ENCODE measurements at places on chromosomes 16 and 17. TPM values are rescaled to one million over a fixed set of nuclear protein-coding genes. Genes with fewer than 3 reads are reported as not detected.

The FSCN2 gene
- total RNA-seq, result 1.5 TPM

The SOX9 gene
- 4.1 TPM for total RNA-seq

The KLHL10 gene
- total RNA-seq, result 0.33 TPM

The PLA2G10 gene
- total RNA-seq, result not detected

The OTOP3 gene
- not detected for total RNA-seq

The COL1A1 gene
- 577 TPM for total RNA-seq

The TBX21 gene
- not detected for total RNA-seq

The IRX3 gene
- 0.33 TPM for total RNA-seq

The TOP3A gene
- total RNA-seq, result 16.5 TPM

The CES3 gene
- 1.3 TPM for total RNA-seq

DNA sequence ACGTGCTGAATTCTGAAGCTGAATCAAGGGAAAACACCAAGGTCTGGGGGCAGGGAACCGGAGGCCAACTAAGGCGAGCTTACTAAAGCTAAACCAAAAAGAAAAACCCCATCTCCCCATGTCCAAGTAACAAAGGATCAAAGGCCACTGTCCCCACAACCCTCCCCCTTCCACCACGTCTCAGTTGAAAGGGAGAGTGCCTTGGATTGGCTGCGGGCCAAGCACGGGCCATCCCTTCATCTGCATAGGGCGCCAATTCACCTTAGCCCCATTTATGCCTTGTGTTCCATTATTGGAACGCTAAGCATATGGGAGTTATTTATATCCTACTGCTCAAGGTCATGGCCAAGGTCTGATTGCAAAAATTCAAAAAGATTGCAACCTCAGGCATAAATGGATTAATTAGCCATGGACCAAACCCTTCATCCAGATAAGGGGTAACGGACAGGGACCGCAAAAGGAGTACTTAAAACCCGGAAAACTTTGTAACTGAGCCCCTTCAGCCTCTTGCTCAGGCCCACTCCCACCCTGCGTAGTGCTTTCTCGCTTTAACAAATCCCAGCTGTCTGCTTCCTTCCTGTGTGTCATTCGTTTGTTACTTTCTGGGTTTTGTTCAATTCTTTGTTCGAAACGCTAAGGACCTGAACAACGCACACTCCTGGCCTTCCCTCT, 740 bp upstream of the ATP6V0D1 start:
- peak; percentile 46 for DNase-seq

DNA sequence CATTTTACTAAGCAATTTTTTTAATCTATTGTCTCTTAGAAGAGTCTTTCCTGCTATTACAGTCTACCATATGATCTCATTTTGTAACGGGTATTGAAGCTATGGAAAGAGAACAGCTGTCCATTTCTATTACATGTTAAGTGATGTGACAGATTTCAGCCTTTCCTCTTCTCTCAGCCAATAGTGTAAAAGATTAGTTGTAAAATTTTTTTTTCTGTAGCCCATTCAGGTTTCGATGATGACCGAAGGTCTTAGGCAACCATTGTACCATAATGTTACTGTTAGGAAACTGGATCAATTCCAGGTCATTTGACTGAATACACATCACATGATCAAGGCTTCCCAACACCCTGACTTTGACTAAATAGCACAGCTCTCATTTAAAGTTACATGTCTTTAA, 147.6 kb upstream of the HLF start:
- DNase-seq, result peak; percentile 46

DNA sequence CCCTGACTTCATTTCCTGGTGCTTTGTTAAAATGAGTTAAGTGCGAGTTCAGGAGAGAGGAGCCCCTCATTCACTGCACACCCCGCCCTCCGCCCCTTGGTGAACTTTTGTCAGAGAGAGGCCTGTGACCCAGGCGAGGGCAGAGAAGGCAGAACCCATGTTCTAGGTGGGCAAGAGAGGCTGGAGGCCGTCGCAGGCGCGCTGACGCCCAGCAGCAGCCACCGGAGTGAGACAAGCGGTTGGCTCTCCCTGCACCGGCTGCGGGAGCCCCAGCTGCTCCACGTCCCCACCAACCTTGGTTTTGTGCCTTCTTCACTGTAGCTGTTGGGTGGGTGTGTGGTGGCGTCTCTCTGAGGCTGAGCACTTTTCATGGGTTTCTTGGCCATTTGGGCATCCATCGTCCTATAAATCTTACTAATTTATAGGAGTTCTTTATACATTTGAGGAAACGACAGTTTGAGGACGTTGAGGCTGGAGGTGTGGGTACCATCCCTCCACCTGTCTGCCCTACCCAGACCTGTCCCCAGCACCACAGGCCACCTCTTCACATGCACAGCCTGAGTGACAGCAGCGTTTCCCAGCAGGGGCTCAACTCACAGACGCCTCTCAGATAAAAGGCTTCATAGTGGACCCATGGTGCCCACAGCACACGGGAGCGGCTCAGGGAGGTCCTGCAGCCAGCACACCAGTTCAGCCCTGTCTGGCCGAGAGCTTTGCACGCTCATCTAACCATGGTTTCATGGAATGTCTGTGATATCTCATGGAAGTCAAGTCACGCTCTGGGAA, 45.2 kb upstream of the CBFA2T3 start:
- DNase-seq, result no peak

DNA sequence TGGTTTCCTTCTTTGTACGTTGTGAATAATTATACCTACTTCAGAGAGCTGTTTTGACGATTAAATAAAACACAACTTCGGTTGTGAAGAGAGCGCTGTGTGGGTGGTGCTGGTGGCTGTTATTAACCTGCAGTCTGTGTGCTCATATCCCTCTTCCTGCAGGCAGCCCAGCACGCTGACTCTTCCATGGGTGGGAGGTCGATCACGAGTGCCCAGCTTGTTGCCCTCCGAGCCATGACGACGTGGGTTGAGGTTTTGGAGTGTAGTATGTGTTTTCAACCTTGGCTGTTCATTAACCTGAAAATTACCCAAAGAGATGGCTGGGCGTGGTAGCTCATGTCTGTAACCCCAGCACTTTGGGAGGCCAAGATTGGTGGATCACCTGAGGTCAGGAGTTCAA, 11.3 kb upstream of the GCSH start:
- no peak for DNase-seq

DNA sequence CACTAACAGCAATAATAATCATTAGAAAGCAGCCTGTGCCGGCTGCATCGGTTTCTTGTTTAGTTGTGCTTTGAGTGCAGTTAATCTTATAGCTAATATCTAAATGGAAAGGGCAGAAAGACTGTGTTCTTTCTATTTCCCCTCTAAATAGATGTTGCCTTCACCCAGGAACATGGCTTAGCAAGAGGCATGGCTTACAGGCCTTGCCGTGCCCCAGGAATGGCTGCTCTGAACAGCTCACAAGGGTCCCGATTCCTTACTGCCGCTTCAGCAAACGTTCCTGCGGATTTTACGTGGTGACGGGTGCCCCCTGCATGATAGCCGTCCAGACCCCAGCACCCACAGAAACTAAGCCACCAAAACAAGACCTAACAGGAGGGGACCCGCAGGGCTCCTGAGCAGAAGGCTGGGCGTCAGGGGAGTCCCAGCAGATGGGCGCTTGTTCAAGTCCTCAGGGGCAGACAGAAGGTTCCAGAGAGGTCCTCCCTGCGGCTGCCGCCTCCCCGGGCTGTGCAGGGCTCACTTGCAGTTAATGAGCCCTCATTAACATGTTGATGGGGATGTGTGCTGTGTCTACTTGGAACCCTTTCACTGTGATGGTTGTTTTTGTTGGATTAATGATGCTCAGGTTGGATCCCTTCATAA, 52.5 kb upstream of the ENPP7 start:
- no peak for DNase-seq

- peak; percentile 56 for DNase-seq
Observed at GRCh38 chr17:17684906-17685774, 3.9 kb downstream of the RAI1 start.

DNA sequence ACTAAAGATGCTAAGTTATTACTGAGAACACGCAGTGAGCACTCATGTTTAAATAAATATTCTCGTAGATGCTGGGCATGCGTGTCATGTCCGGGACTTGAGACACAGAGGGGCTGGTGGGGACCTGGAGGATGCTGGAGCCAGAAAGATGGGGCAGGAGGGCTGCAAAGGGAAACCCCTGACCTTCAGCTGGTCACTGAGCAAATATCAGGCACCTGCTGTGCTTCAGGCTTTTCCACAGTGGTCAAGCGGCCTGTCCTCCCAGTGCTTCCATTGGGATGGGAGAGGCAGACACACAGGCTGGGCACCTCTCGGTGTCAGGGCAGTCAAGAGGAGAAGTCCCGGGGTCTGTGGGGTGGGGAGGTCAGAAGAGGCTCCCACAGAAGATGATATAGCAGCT, 211.4 kb downstream of the GSG1L start:
- DNase-seq, result no peak

GRCh38 chr16:80459331-80459777, 81.4 kb upstream of the DYNLRB2 start:
- DNase-seq, result peak; percentile 82

- peak; percentile 29 for DNase-seq
Observed at GRCh38 chr16:29310852-29311314, 95.6 kb downstream of the NPIPB11 start.

- peak; percentile 61 for DNase-seq
Observed at GRCh38 chr17:44385287-44386181, 3.9 kb downstream of the ITGA2B start.

DNA sequence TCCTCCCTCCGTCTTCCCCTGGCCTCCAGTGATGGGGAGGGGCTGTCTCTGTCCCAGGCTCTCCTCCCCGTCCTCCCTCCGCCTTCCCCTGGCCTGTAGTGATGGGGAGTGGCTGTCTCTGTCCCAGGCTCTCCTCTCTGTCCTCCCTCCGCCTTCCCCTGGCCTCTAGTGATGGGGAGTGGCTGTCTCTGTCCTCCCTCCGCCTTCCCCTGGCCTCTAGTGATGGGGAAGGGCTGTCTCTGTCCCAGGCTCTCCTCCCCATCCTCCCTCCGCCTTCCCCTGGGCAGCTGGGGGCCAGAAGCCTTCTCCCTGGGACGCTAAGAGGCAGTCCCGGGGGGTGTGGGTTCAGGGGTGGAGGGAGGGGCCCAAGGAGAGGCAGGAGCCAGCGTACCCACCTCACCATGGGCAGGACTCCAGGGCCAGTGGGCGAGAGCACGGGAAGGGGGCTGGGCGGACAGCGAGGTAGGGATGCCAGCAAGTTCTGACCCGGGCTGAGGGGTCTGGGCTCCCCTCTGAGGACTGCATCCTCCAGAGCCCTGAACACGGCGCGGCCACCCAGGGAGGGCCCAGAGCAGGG, 14.8 kb downstream of the UTS2R start:
- DNase-seq, result no peak

DNA sequence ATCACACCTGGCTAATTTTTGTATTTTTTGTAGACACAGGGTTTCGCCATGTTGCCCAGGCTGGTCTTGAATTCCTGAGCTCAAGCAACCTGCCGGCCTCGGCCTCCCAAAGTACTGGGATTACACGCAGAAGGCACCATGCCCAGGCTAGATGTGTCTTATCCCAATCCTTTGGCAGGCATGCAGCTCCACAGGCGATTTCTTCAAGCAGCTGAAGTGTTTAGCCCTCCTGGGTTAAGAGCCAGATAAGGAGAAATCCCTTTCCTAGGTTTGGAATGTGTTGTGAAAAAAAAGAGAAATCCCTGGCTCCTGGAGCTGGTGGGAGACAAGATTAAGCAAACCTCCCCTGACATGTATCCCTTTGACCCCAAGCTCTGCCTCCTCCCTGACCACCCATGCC, 2.1 kb upstream of the NHERF1 start:
- DNase-seq, result no peak

GRCh38 chr16:27239906-27240655, 28.5 kb downstream of the NSMCE1 start:
- no peak for DNase-seq

- no peak for DNase-seq
Observed at GRCh38 chr16:30950516-30951065, 1.7 kb downstream of the ORAI3 start.

- peak; percentile 43 for DNase-seq
Observed at GRCh38 chr16:48158296-48158695, 2.5 kb upstream of the ABCC12 start.

DNA sequence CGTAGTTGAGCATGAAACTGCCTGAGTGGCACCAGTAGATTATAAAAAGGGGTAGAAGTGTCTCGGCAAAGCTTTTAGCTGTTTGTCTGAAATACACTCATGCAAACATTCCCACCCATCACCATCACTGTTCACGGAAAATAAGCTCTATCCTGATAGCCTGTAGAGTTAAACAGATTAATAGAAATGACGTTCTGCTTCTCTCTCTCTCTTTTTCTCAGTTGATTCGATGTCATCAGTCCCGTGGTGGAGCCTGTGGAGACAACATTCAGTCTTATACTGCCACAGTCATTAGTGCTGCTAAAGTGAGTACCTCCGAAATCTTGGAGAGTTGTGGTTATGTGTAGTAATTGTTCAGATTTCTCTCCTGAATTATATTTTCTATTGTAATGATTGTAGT, 224.7 kb downstream of the BCAS3 start:
- DNase-seq, result peak; percentile 41

DNA sequence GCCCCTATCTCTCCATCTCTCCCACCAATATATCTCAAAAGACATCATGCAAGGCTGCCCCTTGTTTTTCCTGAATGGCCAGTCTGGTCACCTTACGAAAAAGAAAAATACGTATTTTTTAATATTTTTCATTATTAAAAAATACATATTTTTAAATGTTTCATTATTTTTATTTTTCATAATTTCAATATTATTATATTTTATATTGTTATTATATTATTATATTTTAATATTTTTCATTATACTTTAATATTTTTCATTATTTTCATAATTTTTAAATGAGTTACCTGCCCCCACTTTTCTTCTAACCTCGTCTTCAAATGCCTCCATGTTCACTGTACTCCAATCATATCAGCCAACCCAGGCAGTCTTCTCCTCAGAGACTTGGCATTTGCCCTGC, 116.0 kb upstream of the ERCC4 start:
- no peak for DNase-seq

- DNase-seq, result peak; percentile 15
Observed at GRCh38 chr17:75319904-75320691, 30.9 kb upstream of the SLC25A19 start.

DNA sequence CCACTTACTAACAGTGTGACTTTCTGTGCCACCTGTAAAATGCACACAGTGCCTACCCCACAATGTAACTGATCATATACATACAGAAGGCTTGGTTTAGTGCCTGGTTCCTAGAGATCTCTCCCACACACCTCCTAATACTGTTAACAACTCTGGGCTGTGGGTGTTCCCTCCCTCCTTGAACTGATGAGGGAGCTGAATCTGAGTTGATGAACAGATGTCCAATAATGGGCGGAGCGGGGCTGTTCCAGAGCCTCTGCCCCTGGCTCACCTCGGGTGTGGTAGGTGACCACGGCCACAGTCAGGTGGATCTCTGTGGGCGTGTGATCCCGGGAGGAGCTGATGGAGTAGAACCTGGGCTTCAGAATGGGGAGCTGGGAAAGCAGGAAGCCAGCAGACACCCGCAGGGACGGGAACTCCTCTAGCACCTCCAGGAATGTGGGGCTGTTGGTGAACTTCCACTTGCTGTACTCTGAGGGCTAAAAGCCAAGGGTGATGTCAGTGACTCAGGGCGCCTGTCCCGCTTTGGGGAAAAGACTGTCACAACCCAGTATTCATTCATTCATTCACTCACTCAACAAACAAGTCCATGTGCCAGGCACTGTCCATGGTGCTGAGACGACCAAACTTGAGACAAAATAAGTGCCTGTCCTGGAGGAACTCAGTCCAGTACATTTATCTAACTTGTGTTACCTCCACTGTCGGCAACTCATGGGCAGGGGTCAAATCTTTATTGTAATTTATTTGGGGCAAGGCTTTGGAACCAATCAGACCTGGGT, 37.6 kb downstream of the NOS2 start:
- DNase-seq, result peak; percentile 18

GRCh38 chr16:5205361-5206040, 107.9 kb upstream of the EEF2KMT start:
- no peak for DNase-seq
